H1 (cell line): ENCODE measurements at places on chromosomes 12 and 14.

DNA sequence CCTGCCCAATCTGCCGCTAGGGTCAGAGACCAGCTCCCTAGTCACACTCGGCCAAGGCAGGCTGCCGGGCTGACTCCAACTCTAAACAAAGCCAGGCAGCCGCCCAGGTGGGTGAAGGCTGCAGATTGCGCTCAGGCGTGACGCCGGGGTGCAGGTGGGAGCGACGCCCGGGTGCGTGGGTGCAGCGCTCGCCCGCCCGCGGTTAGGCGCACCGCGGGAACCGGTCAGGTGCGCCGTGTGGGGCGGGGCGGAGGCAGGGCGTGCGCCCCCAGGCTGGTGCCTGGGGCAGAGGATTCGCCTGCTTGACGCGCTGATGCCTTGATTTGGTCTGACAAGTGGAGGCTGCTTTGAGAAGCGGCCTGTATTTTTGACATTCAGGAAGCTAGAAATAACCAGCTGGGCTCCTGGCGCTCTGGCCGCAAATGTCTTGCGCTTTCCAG, 126.7 kb upstream of the HIF1A start:
- peak overlapping the region; percentile 50 for H3K4me3 ChIP-seq
- H3K4me1 ChIP-seq = peaks cover 17% of the 10 kb centered on the region

- H3K27me3 ChIP-seq = no peaks in the 10 kb centered on the region
- no peaks in the 10 kb centered on the region for H3K36me3 ChIP-seq
- no peak overlapping the region for H3K4me3 ChIP-seq
- H3K27ac ChIP-seq = no peak overlapping the region
Measured at GRCh38 chr12:80979816-80980215, 42.1 kb upstream of the LIN7A start.

GRCh38 chr14:46661728-46662127, 10.1 kb upstream of the RPL10L start:
- H3K4me1 ChIP-seq = no peaks in the 10 kb centered on the region
- no peaks in the 10 kb centered on the region for H3K27me3 ChIP-seq
- no peak overlapping the region for H3K27ac ChIP-seq
- H3K4me3 ChIP-seq = no peak overlapping the region
- no peaks in the 10 kb centered on the region for H3K36me3 ChIP-seq
- DNase-seq = no peak

GRCh38 chr12:106369624-106370346, 12.2 kb downstream of the POLR3B start:
- no peak overlapping the region for H3K4me3 ChIP-seq
- peaks cover 10% of the 10 kb centered on the region for H3K36me3 ChIP-seq
- H3K27me3 ChIP-seq = no peaks in the 10 kb centered on the region
- no peaks in the 10 kb centered on the region for H3K4me1 ChIP-seq
- DNase-seq = no peak

DNA sequence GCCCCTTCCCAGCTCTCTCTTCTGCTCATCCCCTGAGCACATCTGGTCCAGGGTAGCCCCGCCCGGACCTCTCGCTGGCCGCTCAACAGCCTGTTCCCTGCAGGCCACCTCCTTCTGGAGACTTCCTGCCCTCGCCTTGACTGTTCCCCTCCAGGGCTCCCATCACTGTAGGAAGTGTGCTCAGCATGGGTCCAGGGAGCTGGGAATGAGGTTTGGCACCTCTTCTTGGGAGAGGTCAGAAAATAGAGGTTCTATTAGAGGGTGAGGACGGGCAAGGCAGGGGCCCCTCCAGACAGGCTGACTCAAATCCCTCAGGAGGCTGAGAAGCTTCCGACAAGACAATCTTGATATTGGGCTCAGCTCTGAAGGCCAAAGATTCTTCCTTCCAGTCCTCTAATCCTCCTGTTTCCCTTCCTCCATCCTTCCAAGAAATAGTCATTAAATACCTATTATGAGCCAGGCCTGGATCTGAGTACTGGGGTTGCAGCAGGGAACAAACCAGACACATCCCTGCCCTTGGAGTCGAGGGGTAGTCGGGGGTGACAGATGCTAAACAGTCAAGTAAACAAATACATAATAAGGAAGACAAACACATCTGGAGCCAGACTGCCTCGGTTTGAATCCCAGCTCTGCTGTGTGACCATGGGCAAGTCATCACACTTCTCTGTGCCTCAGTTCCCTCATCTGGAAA, 30.6 kb downstream of the CMKLR1 start:
- H3K4me1 ChIP-seq = peaks cover 3% of the 10 kb centered on the region
- H3K4me3 ChIP-seq = no peak overlapping the region
- DNase-seq = no peak
- no peak overlapping the region for H3K27ac ChIP-seq

DNA sequence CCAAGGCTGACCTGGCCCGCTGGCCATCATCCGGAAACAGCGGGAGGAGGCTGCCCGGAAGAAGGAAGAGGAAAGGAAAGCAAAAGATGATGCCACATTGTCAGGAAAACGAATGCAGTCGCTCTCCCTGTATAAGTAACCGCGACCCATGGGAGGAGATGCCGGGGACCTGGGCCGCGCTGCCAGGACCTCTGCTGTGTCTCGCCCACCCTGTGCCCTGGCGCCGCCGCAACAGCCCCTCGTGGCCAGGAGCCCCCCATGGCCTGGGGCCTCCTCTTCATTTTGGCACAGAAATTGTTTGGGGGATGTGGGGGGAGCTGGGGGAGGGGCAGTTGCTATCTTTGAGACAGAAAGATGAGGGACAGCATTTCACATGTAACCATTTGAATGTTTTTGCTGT, 16.5 kb downstream of the HSPB8 start:
- no peak overlapping the region for H3K27ac ChIP-seq
- H3K36me3 ChIP-seq = no peaks in the 10 kb centered on the region
- H3K4me3 ChIP-seq = no peak overlapping the region
- H3K27me3 ChIP-seq = no peaks in the 10 kb centered on the region; the same call in 1 of the 2 replicates
- no peaks in the 10 kb centered on the region; the same call in 1 of the 2 replicates for H3K4me1 ChIP-seq

GRCh38 chr14:99788713-99789112, 4.5 kb upstream of the EML1 start:
- H3K27me3 ChIP-seq = peaks cover 8% of the 10 kb centered on the region; the same call in 1 of the 2 replicates
- no peak for DNase-seq
- no peaks in the 10 kb centered on the region for H3K36me3 ChIP-seq
- no peak overlapping the region for H3K27ac ChIP-seq
- peaks cover 4% of the 10 kb centered on the region; the same call in 1 of the 2 replicates for H3K4me1 ChIP-seq

GRCh38 chr14:87966816-87967215, 26.2 kb downstream of the GALC start:
- H3K4me3 ChIP-seq = no peak overlapping the region
- no peaks in the 10 kb centered on the region for H3K4me1 ChIP-seq
- no peaks in the 10 kb centered on the region for H3K27me3 ChIP-seq
- H3K36me3 ChIP-seq = no peaks in the 10 kb centered on the region

DNA sequence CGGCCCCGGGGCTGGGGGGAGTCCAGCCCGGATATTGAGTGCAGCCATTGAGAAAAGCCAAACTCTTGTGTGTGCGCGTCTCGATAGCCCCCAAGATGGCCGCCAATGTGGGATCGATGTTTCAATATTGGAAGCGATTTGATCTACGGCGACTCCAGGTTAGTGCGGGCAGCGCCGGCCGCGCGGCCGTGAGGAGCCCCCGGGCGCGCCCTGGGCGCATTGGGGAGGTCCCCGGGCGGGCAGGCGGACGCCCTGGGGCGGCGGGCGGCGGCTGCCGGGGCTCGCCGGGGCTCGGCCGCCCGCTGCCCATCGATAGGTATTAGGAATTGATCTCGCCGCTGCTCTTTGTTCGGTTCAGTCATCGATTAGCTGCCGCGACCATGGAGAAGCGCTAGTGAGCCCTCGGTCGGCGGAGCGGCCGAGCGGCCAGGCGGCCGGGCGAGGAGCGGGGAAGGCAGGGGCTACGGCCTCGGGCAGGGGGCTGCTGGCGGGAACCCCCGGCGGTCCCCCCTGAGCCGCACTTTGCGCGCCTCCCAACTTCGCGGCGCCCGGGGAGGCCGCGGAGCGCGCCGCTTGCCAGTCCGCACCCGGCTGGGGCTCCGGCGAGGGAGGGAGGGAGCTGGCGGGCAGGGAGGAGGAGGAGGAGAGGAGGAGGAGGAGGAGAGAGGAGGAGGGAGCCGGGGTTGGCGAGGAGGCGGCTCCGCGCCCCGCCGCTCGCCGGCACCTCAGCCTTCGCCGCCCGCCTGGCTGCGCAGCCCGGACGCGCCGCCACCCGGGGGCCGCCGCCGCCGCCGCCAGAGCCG, 113.9 kb upstream of the MYL2 start:
- DNase-seq = peak; percentile 79
- peaks cover 23% of the 10 kb centered on the region for H3K4me1 ChIP-seq

DNA sequence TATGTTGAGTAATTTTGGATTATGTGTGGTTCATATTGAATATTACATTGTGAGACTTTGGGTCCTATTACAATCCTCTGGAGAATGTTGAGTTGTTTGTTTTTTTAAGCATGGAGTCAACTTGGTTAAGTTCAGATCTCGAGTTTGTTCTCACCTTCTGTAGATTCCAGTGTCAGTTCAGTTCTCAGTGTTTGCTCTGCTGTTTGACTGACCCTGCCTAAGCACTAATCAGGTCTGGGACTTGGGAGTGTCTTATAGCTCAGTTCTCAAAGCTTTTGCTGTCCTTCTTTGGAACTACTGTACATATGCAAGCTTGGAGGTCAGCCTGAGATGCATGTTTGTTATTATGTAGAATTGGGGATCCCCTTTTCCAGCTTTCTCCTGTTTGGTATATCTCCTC, 63.1 kb downstream of the DIP2B start:
- no peaks in the 10 kb centered on the region for H3K36me3 ChIP-seq

DNA sequence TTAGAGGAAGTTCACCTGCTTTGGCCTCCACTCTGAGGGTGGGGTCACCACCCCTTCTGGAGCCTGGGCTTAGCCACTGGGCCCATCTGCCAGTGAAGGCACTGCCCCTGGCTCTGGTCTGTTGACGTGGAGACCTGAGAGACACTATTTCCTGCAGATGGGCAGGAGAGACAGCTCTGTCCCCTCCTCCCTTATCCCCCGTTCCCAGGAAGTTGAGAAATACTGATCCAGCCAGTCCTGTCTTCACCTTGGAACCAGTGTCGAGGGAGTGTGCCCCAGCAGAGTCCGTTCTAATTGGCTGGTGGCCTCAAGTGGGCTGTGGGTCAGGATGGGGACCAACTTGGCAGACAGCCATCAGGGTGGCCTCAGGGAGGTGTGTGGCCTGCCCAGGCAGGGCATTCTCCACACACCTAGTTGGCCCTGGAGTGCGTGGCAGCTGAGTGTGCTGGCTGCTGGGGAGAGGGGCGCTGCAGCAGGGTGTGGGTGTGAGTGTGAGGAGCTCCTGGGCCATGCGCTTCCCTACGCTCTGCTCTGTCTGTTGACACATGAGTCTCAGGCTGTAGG, 25.4 kb downstream of the CLSTN3 start:
- no peaks in the 10 kb centered on the region for H3K27me3 ChIP-seq
- no peaks in the 10 kb centered on the region for H3K4me1 ChIP-seq
- no peaks in the 10 kb centered on the region for H3K36me3 ChIP-seq
- DNase-seq = no peak
- H3K27ac ChIP-seq = no peak overlapping the region
- no peak overlapping the region for H3K4me3 ChIP-seq

GRCh38 chr12:111436811-111437210, 31.1 kb downstream of the SH2B3 start:
- no peaks in the 10 kb centered on the region for H3K27me3 ChIP-seq
- no peak overlapping the region for H3K4me3 ChIP-seq
- no peaks in the 10 kb centered on the region for H3K36me3 ChIP-seq
- H3K4me1 ChIP-seq = peaks cover 28% of the 10 kb centered on the region
- no peak overlapping the region for H3K27ac ChIP-seq

GRCh38 chr12:26195641-26196420, 458 bp downstream of the SSPN start:
- H3K36me3 ChIP-seq = no peaks in the 10 kb centered on the region
- peaks cover 4% of the 10 kb centered on the region for H3K27me3 ChIP-seq
- peak overlapping the region; percentile 56 for H3K4me3 ChIP-seq
- peak; percentile 64 for DNase-seq
- no peak overlapping the region for H3K27ac ChIP-seq

DNA sequence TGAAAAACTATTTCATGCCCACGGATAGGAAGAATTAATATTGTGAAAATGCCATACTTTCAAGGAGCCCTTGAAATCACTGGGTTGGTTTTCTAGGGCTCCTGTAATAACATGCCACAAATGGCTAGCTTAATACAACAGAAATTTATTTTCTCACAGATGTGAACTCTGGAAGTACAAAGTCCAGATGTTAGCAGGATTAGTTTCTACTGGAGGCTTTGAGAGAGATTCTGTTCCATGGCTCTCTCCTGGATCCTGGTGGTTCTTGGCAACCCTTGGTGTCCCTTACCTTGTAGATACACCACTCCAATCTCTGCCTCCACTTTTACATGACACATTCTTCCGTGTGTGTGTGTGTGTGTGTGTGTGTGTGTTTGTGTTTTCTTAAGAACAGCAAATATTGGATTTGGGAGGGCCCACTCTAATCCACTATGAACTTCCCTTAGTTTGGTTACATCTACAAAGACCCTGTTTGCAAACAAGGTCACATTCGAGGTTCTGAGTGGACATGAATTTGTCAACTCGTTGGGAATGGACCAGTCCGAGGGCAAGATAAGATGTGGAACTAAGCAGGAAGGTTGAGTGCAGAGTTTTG, 381.1 kb downstream of the IPO8 start:
- no peak overlapping the region for H3K4me3 ChIP-seq
- DNase-seq = no peak
- H3K27me3 ChIP-seq = no peaks in the 10 kb centered on the region
- H3K36me3 ChIP-seq = no peaks in the 10 kb centered on the region
- no peak overlapping the region for H3K27ac ChIP-seq

DNA sequence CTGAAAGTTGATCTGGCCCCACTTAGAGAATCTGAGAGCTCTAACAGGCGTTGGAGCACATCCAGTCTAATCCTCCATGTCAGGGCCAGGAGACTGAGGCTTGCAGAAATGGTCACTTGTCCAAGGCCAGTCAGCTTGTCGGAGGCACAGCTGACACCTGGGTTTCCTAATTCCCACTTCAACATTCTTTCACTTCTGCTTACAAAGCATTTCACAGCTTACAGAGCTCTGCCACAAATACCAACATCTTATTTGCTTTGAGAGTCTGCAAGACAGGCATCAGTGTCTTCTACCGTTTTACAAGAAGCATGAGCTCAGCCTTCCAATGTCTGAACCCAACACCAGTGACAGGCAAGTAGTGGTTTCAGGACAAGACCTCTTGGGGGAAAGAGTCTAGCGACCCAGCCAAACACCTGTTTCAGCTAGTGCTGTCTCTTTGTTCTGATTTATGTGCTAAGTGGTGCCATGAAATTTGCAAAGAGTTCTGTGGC, 31.8 kb downstream of the ISCA2 start:
- H3K27ac ChIP-seq = no peak overlapping the region
- H3K4me1 ChIP-seq = no peaks in the 10 kb centered on the region
- DNase-seq = no peak
- no peaks in the 10 kb centered on the region for H3K36me3 ChIP-seq

- no peaks in the 10 kb centered on the region for H3K36me3 ChIP-seq
- no peak overlapping the region for H3K27ac ChIP-seq
- no peaks in the 10 kb centered on the region for H3K4me1 ChIP-seq
- no peaks in the 10 kb centered on the region for H3K27me3 ChIP-seq
- no peak overlapping the region for H3K4me3 ChIP-seq
Measured at GRCh38 chr12:39592295-39592694, 27.3 kb downstream of the ABCD2 start.

- H3K36me3 ChIP-seq = peaks cover 4% of the 10 kb centered on the region; the same call in 1 of the 2 replicates
- H3K27ac ChIP-seq = no peak overlapping the region
- no peaks in the 10 kb centered on the region; the same call in 1 of the 2 replicates for H3K4me1 ChIP-seq
- DNase-seq = no peak
Measured at GRCh38 chr12:57272337-57273151, 21.6 kb upstream of the STAC3 start.

GRCh38 chr12:127785986-127786590, 480.9 kb upstream of the TMEM132C start:
- no peak for DNase-seq
- H3K4me3 ChIP-seq = no peak overlapping the region
- no peaks in the 10 kb centered on the region for H3K27me3 ChIP-seq
- no peak overlapping the region for H3K27ac ChIP-seq
- H3K36me3 ChIP-seq = no peaks in the 10 kb centered on the region
- H3K4me1 ChIP-seq = no peaks in the 10 kb centered on the region
